NCI-H1417 (cell line): ENCODE measurements at places on chromosomes 5 and 9.
A peak's percentile ranks its signal among the peaks of the same experiment; 100 is the strongest.

DNA sequence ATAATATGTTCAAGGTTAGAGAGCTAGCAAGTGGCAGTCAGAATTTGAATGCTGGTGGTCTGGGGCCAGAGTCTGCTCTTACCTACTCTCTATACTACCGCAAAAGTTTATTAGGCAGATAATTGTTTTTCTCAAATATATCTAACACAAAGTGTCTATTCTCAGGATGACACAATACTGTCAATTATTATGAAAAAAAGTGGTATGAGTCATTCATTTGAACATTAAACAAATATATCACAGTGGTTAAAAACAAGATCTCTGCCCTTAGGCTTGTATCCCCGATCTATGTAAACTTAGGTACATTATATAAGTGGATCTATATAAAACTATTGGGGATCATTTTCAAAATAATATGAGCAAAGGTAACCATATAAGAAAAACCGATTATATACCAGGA, 354.9 kb downstream of the CETN3 start:
- no peak for DNase-seq

DNA sequence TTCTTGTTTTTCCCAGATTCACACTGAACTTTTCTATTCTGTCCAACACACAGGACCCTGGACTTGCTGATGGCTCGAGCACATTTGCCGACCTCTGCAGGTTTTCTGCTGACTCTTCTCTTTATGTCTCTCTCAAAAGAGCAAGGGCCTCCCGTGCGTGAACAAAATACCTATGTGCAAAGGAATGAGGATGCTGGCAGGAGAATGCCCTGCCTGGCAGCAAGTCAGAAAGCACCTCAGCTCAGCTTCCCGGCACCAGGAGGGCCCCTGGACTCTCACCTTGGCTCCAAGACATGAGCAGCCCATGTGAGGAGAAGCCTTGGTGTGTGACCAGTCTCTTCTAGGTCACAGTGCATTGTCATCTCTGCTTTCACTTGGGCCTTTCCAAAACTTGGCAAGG, 36.1 kb downstream of the PAPPA start:
- DNase-seq: no peak

DNA sequence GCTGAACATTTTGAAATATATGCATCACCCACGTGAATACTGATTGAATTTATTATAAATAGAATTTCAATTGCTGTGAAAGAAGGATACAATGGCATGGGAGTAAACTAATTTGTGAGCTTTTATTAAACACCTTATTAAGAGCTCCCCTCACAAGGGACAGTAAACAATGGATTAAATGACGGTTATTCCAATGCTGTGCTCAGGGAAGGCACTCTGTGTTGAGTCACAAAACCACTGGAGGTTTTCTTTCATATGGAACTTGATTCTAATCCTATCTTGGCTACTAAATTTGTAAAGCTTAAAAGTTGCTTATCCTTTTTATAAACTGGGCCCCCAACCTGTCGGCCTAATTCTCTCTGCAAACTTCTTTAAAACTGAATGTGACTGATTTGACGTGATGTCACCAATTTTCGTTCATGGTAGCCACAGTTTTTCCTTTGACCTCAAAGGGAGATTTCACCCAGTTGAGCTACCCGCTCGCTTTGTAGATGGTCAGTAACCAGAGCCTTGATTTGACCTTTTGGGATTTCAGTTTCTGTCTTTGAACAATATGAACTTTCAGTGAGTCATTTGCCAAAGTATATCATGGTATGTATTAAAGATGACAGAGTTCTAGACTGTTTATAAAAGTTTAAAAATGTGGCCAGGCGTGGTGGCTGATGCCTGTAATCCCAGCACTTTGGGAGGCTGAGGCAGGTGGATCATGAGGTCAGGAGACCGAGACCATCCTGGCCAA, 61.3 kb upstream of the PIK3R1 start:
- DNase-seq: peak; percentile 9

DNA sequence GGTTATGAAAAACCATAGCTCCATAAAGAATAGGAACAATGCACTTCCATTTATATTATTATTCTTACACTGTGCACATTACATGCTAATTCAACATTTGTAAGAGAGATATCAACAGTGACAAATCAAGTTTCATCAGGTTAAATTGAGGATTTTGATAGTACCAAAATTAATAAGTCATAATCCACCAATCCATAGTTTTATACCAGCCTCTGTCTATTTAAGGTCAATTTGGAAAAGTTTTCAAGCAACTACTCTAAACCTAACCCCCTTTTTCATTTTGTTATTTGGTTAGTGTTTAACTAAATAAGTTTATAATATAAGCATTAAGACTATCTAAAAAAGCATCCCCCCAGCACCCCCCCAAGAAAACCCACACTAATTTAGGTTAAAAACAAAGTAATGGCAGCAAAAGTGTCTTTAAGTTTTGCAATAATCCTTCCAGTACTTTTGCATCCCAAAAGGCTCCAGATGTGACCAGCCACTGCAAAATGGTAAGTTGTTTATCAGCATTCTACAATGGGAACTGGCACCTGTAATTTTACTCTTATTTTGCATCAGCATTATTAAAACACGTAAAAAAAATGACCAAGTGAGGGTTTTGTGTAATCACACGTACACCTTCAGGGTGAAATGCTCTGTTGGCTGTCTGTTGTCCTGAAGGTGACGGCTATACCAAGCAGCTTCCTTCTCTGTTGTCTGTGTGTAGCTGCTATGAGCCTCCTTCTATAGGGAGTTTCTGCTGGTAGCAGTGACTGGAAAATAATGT, 36.8 kb upstream of the SSBP2 start:
- DNase-seq: peak; percentile 29

GRCh38 chr9:710951-711745, 130.3 kb upstream of the DMRT1 start:
- no peak for DNase-seq

DNA sequence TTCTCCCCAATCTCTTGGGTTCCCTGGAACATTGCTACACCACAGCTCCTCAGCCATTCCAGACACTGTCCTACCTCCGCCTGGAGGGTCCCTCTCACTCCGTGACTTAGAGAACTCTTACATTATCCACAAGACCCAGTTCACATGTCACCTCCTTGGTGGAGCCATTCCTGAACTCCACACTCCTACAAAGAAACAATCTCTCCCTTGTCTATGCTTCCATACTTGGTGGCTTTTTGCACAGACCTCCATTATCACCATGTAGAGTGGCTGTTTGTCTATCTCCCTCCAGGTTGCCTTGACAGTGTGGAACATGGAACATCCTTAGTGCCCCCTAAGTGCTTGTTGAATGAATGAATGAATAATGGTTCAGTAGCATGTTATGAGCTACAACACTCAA, 105.9 kb downstream of the PAX5 start:
- DNase-seq: no peak

GRCh38 chr5:119263639-119264038, 92.2 kb upstream of the TNFAIP8 start:
- DNase-seq: no peak

GRCh38 chr5:140549237-140550144, 2.0 kb downstream of the EIF4EBP3 start:
- no peak for DNase-seq

GRCh38 chr9:133087429-133088145, 25.8 kb downstream of the CEL start:
- no peak for DNase-seq

GRCh38 chr5:6858419-6858818, 145.2 kb downstream of the TENT4A start:
- no peak for DNase-seq

GRCh38 chr9:68919661-68920060, 94.3 kb downstream of the PRKACG start:
- no peak for DNase-seq

DNA sequence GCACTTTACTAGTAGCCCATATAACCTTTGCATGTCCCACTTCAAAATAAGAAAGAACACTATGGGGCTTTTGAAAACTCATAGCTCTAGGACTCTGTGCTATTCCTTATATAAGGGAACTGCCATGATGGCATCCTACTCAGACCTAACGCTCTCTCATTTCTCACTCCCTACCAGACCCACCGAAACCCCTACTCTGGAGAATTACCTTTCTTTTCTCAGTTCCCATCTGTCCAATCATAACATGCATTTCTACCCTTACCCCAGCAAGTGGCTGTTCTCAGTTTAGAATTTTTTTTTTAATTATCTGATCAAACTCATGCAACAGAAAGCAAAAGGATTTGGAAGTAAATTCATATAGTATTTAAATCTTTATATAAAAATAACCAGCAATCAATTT, 27.3 kb downstream of the CARNMT1 start:
- DNase-seq: no peak

- DNase-seq: no peak
Observed at GRCh38 chr9:91900797-91901177, 49.2 kb downstream of the ROR2 start.

GRCh38 chr5:58191443-58191842, 268.4 kb downstream of the PLK2 start:
- no peak for DNase-seq

- DNase-seq: no peak
Observed at GRCh38 chr5:37769108-37769507, 70.7 kb downstream of the GDNF start.

- DNase-seq: no peak
Observed at GRCh38 chr9:134971196-134971595, 53.5 kb upstream of the FCN1 start.

GRCh38 chr5:22887566-22887965, 34.4 kb upstream of the CDH12 start:
- DNase-seq: no peak

- no peak for DNase-seq
Observed at GRCh38 chr5:80798633-80799032, 143.8 kb upstream of the DHFR start.

GRCh38 chr5:154103233-154103632, 64.5 kb downstream of the MFAP3 start:
- DNase-seq: no peak

DNA sequence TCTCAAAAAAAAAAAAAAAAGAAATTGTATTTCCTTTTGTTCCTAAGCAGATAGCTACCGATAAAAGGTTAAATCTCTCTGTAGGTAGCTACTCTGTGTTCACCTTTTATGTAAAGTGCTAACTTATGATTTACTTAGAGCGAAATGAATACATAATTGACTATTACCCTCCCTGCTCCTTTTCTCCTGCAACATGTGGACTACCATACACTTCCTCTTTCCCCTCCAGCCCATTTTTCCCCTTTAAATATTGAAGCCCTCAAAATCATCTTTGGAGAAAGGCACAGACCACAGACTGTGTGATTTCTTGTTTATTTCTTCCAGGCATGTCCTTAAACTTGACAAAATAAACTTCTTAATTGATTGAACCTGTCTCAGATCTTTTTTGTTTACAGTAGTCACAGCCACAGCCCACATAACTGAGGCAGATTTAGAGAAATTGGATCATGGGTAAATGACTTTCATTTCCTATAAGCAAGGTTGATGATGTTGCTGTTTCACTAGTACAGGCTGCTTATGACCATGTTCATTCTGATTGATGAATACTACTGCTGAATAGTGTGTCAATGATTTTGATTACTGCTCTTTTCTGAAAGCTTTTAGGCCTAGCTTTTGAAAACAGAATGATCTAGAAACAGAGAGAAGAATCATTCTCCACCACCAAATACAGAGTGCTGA, 59.2 kb downstream of the PHAX start:
- no peak for DNase-seq

- DNase-seq: no peak
Observed at GRCh38 chr9:71685394-71685793, 82.9 kb downstream of the CEMIP2 start.

DNA sequence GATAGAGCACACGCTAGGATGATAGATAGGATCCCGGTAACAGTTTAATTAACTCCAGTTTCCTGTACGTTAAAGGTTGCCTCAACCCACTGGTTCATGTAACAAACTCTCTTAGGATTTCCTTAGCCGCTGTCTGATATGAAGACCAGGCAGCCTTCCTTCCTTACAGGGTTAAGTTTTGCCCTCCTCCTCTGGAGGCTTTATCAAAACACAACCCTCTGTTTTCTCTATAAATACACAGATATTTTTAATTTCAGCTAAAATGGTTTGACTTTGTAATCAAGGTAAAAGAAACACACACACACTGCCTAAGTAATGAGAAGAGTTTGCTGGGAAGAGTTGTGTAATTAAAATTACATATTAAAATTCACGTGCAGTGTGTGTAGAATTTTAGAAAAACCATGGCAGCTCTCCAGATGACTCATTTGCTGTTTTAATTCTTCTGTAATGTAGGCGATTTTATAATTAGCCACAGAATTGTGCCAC, 369.8 kb downstream of the CSNK1G3 start:
- no peak for DNase-seq
